ENCODE measurements at places on chromosomes 3 and 15. TPM values are rescaled to one million over a fixed set of nuclear protein-coding genes. Genes with fewer than 3 reads are reported as not detected.

DNA sequence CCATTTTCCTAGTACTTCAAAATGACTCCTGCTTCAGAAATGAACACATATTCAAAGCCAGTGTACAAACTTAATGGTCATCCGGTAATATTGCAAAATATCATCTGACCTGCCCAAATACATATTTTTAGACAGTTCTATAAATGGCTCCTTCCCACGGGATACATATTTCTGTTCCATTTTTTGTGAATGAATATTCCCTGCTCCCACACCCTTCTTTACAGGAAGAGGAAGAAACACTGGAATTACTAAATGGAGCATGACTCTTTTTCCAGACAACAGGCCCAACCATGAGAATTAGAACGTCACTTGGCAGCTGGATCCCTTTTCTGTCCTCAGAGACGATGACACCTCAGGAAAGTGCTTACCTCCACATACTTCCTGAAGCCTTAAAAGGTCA is 38.0 kb upstream of the CBLB start:
- DNase-seq = peak; percentile 61

DHFR2 gene
- total RNA-seq = 2.2 TPM

- DNase-seq = no peak
Observed at GRCh38 chr3:172557515-172558220, 34.4 kb upstream of the TNFSF10 start.

BDH1 gene
- total RNA-seq = 10.6 TPM

GRCh38 chr3:82496890-82497560 is 735.6 kb upstream of the GBE1 start:
- DNase-seq = peak; percentile 58

All from PC-3 (cell line).